CD4-positive, CD25-positive, alpha-beta regulatory T cell (primary cell): ENCODE measurements at places on chromosomes 5 and 9. TPM values are rescaled to one million over a fixed set of nuclear protein-coding genes. Genes with fewer than 3 reads are reported as not detected.

The CERCAM gene
- 0.12 TPM for total RNA-seq

The RNF224 gene
- total RNA-seq = not detected

The SLC6A19 gene
- not detected for total RNA-seq

The MIER3 gene
- 23.1 TPM for total RNA-seq

The STPG3 gene
- total RNA-seq = not detected

The EGFLAM gene
- not detected for total RNA-seq

The C9orf50 gene
- total RNA-seq = not detected

The SPARC gene
- 34.6 TPM for total RNA-seq

The CLK4 gene
- total RNA-seq = 86.4 TPM

The FBP2 gene
- not detected for total RNA-seq

The CCDC152 gene
- total RNA-seq = 1.3 TPM

The CTNND2 gene
- total RNA-seq = not detected

The SPINK13 gene
- total RNA-seq = not detected

The SHOC1 gene
- not detected for total RNA-seq

The GPR150 gene
- 0.37 TPM for total RNA-seq

The ENTPD2 gene
- not detected for total RNA-seq

The SEMA5A gene
- 2.8 TPM for total RNA-seq

The DTWD2 gene
- total RNA-seq = 1.6 TPM

The CDO1 gene
- 1.7 TPM for total RNA-seq

The RNF208 gene
- total RNA-seq = 1.2 TPM

The PCDHGB2 gene
- total RNA-seq = 0.20 TPM

The TEK gene
- not detected for total RNA-seq

The CDC20B gene
- not detected for total RNA-seq

The KIF4B gene
- not detected for total RNA-seq

The CHSY3 gene
- total RNA-seq = not detected

The ARID3C gene
- not detected for total RNA-seq

The CDH18 gene
- not detected for total RNA-seq

The DIAPH1 gene
- 287 TPM for total RNA-seq

The TLX3 gene
- total RNA-seq = not detected

The IFNA21 gene
- not detected for total RNA-seq

The ZNF883 gene
- total RNA-seq = 0.52 TPM

The FAM81B gene
- 0.94 TPM for total RNA-seq

The SPINK7 gene
- total RNA-seq = not detected

The MSANTD3 gene
- total RNA-seq = 5.9 TPM
